Stimulated activated CD8-positive, alpha-beta memory T cell treated with anti-CD3 and anti-CD28 coated beads, Interleukin-7, amount 100 ng/mL, for 48 hours (primary cell): ENCODE measurements at places on chromosomes 1 and 21.

DNA sequence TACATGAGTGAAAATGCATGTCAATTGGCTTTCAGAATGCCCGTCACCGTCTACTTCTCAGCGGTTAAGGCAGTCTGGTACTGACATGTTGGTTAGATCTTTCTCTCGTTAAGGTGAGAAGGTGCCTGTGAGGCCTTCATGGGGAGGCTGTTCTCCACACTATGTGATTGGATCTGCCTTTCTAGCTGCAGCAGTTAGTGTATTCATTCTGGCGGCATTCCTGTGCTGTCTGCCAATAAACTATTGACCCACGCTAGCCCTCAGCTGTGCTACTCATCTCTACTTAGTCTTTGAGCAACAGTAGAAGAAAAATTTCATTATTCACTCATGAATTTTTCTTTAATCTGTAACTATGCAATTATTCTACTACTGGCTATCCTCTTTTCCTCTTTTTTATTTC, 32.0 kb downstream of the CCSAP start:
- no peak for DNase-seq

DNA sequence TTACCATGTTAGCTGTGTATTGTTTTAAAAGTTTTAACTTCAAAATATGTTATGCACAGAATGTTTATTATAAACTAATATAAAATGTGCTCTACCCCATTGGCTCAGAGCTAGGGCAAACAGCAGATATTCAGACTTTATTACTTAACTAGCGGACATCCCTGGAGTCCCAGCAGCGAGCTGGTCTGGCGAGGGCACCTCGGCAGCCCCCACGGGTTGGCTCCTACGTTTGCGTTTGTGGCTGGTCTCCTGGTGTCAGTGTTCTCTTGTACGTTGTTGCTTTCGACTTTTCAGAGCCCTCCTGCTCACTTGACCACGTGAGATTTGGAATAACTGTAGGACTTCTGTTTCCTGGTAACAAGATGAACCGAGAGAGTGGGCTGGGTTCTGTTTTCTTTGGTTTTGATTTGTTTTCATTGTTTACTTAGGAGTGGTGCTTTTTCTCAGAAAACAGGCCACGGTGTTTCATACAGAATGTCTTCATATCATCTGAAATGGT, 44.5 kb downstream of the CBS start:
- no peak for DNase-seq

DNA sequence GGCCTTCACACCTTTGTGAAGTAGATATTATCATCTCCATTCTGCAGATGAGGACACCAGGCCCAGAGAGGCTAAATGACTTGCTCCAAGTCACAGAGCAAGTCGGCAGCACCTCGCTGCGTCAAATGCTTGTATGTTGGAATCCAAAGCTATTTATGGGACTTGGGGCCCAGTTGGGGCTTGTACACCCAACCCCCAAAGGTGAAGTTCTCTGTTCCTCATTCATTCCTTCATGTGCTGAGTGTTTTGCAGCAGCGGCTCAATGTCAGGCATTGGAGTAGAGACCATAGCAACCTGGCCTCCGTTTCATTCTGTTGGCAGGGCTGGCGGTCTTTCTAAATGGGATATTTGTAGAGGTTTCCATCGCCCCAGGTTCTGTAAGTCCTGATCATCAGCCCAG, 113.4 kb upstream of the SLC25A33 start:
- DNase-seq: no peak

- DNase-seq: no peak
These were observed 15.4 kb upstream of the RNU1-4 start for GRCh38 chr1:16724718-16725438.

DNA sequence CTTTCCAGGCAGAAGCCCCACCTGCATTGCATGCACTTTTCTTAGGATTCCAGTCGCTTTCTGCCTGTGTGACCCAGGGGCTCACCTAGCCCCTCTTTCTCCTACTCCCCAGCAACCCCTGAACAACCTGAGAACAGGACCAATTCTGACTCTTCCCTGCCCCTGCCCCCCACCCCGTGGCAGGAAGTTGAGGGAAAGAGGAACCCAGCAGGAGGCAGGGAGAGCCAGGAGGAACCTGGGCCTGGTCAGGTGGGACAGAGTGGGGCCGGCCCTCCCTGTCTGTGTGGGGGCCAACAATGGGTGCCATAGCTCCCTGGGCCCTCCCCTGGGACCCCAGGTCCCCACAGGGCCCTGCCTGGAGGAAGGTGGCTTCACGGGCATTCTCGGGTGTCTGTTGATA, 6.1 kb downstream of the BMP8A start:
- no peak for DNase-seq

- no peak for DNase-seq
These were observed 29.5 kb upstream of the ERG start for GRCh38 chr21:38527737-38528136.

DNA sequence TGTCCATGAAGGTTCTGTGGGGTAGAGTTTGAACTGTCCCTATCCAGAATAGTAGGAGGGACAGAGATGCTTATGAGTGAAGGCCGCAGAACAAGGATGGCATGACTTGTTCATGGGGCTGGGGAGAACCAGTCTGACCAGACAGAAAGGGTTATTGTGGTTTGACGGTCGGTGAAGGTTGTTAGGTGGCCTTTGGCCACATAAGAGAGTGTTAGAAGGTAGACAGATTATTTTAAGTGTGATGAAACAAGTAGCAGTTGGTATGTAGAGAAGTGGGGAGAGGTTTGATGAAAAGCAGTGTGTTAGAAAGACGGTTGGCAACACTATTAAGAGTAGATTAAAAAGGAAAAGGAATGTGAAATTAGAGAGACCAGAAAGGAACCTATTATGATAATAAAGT, 355.1 kb downstream of the DISC1 start:
- DNase-seq: no peak

DNA sequence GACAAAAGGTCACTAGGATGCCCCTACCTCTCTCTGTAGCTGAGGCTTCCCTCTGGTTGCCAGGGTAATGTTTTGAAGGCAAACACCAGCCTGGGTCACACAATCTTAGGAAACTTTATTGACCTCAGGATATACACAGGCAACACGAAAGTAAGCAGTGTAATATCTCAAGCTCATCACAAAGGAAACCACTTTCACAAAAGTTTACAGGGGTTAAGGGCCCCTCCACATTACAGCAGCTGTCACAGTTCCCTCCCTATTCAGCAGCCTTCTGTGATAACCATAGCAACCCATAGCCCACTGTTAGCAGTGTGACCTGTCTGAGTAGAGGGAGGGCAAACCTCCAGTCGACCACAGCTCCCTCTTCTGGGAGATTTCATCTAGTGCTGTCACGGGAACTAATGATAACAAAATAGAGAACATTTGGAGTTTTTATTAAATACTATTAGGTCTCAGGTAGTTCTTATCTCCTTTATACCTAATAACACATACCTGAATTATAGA, 149.8 kb downstream of the PTPRC start:
- DNase-seq: no peak

DNA sequence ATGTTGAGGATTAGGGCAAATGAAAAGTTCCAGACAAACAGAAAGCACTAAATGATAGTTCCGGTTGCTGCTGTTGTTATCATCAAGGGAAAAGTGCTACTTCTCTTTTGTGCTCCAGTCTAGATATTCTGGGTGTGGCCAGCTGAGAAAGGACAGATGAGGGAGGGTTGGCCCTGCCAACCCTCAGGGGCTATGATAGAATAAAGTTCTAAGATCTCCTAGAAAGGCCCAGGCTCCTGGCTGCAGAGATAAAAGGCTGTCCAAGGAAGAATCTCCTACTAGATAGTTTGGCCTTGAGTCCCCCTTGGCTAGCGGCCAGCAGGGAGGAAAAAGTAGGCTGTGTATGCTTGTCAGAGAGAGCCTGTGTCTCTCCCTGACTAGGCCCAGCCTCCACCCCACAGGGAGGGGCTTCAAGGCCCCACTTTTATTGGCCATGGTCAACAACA, 31.5 kb downstream of the RIMS3 start:
- no peak for DNase-seq
